Bone marrow (tissue), 2 donors: ENCODE measurements at places on chromosomes 4 and X.

GRCh38 chr4:110742143-110742542 is 119.3 kb upstream of the PITX2 start:
- DNase-seq = no peak

DNA sequence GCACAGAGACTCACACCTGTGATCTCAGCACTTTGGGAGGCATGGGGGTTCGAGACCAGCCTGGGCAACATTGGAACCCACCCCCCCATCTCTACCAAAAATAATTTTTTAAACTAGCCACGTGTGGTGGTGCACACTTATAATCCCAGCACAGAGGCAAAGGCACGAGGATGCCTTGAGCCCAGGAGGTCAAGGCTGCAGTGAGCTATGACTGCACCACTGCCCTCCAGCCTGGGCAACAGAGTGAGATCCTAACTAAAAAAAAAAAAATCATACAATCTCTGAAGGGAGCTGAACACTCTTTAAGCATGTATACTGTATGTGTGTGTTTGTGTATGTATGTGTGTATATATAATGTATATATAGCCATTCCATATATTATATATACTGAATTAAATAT is 2.5 kb upstream of the PRKX start:
- DNase-seq = no peak

GRCh38 chr4:151809716-151810115 is 48.9 kb upstream of the GATB start:
- no peak for DNase-seq

DNA sequence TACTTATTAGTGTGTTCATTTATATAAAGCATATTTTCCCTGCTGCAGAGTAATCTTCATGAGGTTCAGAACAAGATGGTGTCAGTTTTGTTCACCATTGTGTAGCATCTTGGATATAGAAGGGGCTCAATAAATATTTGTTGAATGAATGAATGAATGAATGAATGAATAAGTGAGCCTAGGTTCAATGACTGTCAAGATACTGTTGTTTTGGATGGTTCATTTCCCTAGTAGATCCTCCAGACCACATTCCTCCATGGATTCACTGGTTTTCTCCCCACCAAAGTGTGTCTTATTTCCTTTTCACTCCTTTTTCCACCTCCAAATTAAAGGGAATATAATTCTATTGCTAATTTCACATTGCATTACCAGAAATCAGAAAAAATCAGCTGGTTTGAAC is 2.1 kb upstream of the OCIAD2 start:
- no peak for DNase-seq

GRCh38 chrX:101393530-101394305 is 2.9 kb downstream of the RPL36A start:
- no peak for DNase-seq

DNA sequence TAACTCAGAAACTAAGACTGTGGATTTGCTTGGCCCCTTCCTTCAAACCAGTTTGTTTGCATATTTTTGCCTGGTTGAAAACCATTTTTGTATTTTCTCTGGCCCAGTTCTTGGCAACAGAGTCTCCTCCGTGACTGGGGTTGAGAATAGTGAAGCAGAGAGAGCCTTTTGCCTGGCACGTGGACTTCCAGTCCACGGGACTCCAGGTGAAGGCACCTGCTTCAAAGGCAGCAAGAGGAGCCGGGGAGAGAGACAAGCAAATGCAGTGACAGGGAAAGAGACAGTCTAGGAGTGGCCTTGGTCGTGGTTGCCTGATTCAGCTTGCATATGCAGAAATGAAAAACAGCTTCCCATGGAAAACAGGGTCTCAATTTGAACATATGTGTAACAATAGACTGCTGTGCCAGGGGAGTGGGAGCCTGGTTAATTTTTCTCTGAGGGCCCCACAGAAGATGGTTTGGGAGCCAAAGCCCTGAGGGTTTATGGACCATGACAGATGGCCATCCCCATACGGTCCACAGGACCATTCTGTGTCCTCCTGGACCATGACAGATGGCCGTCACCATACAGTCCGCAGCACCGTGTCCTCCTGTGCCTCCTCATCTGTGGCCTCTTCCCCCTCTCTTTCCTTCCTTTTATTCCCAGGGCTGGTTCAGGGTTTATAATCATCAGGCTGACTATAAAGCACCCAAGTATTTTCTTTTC is 272.2 kb upstream of the RASGEF1B start:
- no peak for DNase-seq

- DNase-seq = no peak
Observed at GRCh38 chr4:167688660-167689142, 403.6 kb upstream of the ANXA10 start.

- no peak for DNase-seq
Observed at GRCh38 chr4:127856813-127857447, 23.8 kb upstream of the PLK4 start.
